ENCODE measurements at places on chromosomes 2 and 18. TPM values are rescaled to one million over a fixed set of nuclear protein-coding genes. Genes with fewer than 3 reads are reported as not detected.

- no peak for DNase-seq
These were observed 325.3 kb upstream of the HNMT start for GRCh38 chr2:137638932-137639331.

DNA sequence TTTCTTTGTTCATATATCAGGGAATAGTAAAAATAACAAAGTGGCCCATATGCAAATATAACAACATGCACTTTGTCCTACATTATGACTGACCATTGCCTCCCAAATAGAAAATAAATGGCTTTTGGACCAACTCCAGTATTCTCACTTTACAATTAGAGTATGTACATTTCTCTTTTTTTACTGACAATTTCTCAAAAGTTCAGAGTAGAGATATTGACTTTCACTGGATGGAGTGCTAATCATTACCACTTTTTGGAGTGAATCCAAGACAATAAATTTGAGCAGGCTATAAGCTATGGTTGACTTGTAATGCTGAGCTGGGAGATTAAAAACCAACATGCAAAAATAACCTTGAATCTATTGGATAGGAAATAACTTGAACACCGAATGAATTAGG lies 987.4 kb downstream of the SUCLG1 start:
- DNase-seq, result no peak

DNA sequence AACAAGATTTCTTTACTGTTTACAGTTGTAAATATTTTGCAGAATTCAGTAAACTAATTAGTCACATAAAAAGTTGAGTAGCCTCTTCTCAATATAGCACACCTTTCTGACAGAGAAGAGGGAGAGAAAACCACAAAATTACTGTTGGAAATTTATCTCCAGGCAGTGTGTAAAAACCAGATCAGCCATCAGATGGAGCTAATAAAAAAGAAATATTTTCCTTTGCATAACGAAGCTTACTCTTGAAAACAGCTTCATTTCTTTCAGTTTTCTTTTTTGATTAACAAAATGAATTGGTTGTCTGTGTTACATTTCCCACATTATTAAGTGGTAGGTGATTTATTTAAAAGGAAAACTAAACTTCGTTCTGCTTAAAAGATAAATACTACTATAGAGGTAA lies 259.3 kb upstream of the KCNJ3 start:
- no peak for DNase-seq

DNA sequence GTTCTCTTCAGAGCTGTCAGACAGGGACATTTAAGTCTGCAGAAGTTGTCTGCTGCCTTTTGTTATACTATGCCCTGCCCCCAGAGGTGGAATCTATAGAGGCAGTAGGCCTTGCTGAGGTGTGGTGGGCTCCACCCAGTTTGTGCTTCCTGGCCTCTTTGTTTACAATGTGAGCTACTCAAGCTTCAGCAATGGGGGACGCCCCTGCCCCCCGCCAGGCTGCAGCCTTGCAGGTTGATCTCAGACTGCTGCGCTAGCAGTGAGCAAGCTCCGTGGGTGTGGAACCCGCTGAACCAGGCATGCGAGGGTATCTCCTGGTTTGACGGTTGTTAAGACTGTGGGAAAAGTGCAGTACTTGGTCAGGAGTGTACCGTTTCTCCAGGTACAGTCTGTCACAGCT lies 24.0 kb upstream of the PAIP2B start:
- DNase-seq, result no peak

DNA sequence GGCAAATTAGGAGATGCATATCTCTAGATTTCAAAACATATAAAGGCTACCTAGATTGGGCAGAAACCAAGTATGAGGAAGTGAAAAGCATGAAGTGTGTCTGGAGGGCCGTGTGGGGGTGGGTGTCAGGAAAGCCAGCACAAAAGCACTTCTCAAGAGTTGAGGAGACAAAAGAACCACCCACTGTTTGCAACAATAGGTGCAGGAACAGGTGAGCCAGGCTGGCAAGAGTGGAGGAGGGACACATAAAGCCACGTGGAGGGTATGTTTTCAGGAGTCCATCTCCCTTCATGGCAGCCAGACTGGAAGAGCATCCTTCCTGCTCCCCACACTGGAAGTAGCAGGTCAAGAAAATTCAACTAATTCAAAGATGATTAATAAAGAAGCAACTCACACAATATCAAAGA lies 96.4 kb downstream of the CERS6 start:
- DNase-seq, result no peak

DNA sequence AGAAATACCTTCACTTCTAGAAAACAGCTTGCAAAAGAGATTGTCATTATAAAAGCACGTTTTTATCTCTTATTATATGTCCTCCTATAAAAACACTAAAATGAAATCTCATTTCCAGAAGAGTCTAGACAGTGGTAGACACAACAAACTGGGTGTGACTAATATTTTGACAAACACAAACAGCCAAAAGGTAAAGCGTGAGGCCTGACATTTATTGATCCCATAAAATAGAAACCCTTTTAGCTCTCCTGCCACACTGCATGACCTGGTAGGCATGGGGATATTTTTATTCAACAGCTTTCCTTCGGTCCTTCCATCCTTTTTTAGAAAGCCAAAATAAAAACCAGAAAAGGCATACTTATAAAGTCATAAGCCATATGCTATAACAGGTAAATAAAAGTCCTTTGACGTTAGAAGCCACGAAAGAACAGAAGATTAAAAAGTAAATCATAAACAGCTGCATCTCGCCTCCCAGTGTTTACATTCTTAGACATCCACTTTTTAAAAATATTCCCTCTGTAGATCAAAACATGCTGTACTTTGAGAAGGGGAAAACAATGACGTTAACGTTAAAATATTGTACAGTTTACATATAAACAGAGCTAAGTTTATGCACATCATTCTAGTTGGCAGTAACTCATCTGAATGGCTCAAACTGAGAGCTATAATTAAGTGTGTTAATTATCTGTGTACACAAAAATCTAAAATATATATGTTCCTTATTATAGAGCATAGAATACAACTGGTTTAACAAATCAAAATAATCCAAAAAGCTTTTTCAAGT lies 44.6 kb downstream of the IRS1 start:
- DNase-seq, result no peak

GRCh38 chr18:67402543-67402942 lies 114.0 kb downstream of the DSEL start:
- DNase-seq, result no peak

- DNase-seq, result no peak
These were observed 749.4 kb downstream of the SOCS6 start for GRCh38 chr18:71038196-71038595.

- DNase-seq, result no peak
These were observed 25.6 kb downstream of the MARCHF7 start for GRCh38 chr2:159737917-159738296.

DNA sequence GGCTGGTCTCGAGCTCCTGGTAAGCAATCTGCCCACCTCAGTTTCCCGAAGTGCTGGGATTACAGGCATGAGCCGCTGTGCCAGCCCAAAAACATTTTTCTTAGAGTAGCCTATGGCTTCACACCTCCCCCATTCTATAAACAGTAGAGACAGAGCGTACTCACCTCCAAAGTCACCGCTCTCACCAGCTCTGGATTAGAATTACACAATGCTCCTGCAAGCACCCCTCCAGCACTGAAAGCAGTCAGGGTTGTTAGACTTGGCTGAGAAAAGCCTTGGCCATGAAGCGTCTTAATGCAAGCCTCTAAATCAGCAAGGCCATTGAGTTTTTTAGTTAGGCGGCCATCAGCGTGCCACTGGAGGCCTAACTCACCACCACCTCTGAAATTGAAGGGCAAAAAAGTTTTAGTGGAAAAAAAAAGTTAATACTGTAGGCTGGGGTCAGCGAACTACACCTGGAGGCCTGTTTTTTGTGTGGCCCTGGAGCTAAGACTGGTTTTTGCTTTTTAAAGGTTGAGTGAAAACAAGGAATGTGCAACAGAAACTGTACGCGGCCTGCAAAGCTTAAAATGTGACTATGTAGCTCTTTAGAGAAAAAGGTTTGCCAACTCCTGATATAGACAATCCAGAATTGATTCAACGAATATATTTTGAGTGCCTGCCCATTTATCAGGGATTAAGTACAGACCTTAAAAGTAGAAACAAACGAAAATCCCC lies 34.6 kb downstream of the PREPL start:
- no peak for DNase-seq

DNA sequence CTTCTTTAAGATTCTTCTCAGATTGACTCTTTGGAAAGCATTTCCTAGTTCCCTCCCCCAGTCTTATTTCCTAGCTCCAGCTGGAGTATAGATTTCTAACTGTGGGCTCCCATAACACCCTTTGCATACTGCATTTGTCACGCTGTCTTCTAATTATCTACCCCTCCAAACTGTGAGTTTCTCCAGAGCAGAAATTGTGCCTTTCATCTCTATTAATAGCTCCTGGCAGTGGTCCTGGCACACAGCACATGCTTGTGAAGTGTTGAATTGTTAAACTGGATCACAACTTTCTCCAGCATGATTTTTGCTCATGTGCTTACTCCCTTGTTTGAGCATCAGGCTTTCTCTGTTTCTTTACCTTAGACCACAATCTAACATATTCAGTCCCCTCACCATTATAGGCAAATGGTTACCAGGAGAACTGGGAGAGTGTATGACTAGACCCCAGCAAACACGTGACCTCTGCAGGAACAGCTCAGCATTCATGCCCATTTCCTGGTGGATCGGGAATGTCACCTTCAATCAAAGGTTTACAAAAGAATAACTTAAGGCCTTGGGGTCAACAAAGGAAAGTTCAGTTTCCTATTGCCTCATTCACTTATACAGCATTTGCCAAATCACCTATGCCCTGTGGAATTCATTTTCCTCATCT lies 175.7 kb upstream of the TANK start:
- no peak for DNase-seq

GRCh38 chr18:62979176-62979575 lies 263.8 kb downstream of the PHLPP1 start:
- DNase-seq, result no peak

DNA sequence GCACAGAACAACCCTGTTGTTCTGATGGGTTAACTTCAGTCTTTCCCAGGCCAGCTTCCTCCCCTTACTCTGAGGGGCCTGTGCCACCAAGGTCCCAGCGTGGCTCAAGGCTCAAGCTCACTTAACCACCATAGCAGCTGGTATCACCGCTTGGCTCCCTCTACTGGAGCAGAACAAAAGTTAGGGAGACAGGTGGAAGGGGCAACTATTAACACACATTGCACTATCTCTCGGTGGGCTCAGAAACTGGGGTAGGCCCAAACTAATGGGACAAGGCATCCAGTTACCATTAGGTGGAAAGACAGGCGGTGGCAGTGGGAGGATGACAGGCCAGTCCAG lies 88.7 kb upstream of the ATL2 start:
- no peak for DNase-seq

DNA sequence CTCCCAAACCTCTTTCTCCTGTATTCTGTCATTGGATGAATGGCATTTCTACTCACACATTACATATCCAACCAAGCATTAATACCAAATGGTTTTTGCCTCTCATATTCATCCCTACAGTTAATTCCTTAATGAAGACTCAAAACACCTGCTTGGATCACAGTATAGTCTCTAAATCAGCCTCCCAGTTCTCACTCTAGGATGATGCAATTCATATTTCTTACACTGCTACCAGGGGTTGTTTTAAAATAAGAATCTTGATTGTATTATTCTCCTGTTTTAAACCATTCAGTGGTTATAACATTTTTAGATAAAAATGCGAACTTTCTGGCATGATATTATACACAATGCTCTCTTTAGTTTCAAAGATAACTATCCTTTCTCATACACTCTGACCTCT lies 281.4 kb upstream of the ZEB2 start:
- no peak for DNase-seq

- DNase-seq, result no peak
These were observed 235.3 kb downstream of the DYM start for GRCh38 chr18:49225160-49225559.

DNA sequence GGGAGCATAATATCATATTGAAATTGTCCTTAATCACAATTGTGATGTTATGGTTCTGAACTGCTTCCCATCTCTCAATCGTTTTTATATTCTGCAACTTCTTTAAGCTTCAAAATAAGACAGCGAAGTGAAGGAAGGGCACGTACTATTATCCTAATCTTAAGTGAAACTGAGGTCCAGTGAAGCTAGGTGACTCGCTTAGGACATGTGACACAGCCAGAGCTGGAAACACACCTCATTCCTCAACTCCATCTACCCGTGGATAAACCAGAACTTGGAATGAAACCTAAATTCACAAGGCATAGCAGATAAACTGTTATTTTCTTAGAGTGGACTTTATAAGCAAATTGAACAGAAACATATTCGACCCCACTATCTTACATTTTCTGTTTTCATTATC lies 191.2 kb upstream of the PXDN start:
- no peak for DNase-seq

DNA sequence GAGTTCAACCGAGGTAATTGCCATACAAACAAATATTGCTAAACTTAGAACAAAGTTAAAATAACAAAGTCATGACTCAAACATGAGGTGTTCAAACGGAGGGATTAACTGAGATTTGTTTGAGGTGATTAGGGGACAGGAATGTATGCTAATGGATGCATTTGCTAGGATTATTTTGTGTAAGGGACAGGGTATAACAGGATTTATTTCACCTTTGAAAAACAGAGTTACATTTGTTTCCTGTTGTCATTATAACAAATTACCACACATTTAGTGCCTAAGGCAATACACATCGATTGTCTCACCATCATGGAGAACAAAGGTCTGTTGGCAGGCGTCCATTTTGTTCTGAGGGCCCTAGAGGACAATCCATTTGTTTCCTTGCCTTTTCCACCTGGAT lies 304.3 kb upstream of the CNTNAP5 start:
- no peak for DNase-seq

DNA sequence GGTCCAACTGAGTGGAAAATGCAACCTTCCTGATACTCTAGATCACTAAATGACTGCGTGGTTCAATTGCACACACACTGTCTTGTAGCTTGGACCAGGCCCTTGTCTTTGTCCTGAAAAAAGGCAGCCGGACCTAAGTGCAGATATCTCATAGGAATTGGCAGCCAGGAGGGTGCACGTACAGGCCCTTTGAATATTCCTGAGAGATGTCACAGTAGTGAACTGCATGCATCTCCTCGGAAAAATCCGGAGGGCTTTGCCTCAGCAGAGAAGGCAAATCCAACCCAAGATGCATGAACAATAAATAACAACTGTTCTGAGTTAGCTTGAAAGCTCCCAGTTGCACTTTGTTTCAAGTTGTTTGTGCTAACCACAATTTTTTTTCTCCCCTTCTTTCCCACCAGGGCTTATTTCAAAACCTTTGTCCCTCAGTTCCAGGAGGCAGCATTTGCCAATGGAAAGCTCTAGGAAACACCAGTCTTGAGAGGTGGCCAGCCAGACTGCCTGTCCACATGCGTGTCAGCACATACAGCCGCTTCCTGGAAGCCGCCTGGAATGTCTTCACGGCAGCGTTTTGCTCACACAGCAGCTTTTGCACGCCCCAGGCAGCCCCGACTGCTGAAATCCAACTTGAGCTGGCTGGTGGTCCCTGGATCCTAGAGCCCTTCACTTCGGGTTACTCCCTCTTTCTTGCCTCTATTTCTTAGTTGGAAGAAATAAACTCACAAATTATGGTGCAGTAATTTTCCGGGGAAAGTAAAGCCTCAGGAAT lies 54.4 kb upstream of the FOSL2 start:
- DNase-seq, result peak; percentile 96

GKN1 gene
- total RNA-seq, result not detected

HOXD3 gene
- 0.99 TPM for total RNA-seq

POTEI gene
- total RNA-seq, result not detected

SPDYA gene
- total RNA-seq, result 0.33 TPM

LRP1B gene
- total RNA-seq, result 0.63 TPM

VWC2L gene
- total RNA-seq, result not detected

ST6GAL2 gene
- 10.9 TPM for total RNA-seq

UGT1A4 gene
- not detected for total RNA-seq

IL1F10 gene
- not detected for total RNA-seq

C1GALT1C1L gene
- 0.66 TPM for total RNA-seq

RASGRP3 gene
- total RNA-seq, result 4.7 TPM

EIF2AK3 gene
- 11.4 TPM for total RNA-seq

MAP3K19 gene
- not detected for total RNA-seq

FBXO36 gene
- 2.8 TPM for total RNA-seq
